ENCODE measurements at places on chromosomes 5 and 9. TPM values are rescaled to one million over a fixed set of nuclear protein-coding genes. Genes with fewer than 3 reads are reported as not detected.

Gene CERT1
- 29.7 TPM for total RNA-seq

Gene GZMA
- not detected for total RNA-seq

Gene CXCL14
- total RNA-seq: 0.12 TPM

Gene ABCA2
- 26.9 TPM for total RNA-seq

Gene FOXD4L6
- total RNA-seq: not detected

Gene KCNV2
- total RNA-seq: not detected

Gene C1QTNF2
- 0.07 TPM for total RNA-seq

Gene SERF1A
- total RNA-seq: 0.60 TPM

Gene PLAC8L1
- total RNA-seq: 0.49 TPM

Gene ISOC1
- total RNA-seq: 16.7 TPM

Gene GADD45G
- 0.21 TPM for total RNA-seq

Gene FBP2
- total RNA-seq: not detected

Gene LVRN
- total RNA-seq: 0.10 TPM

Gene ITK
- total RNA-seq: 0.09 TPM

Gene PFN3
- not detected for total RNA-seq

Gene ZNF366
- total RNA-seq: not detected

Gene CNTFR
- 0.20 TPM for total RNA-seq

Gene GRM6
- not detected for total RNA-seq

Gene IQGAP2
- total RNA-seq: 1.2 TPM

Gene KIF4B
- 0.04 TPM for total RNA-seq

Gene BDP1
- 10.2 TPM for total RNA-seq

Gene FBXW11
- total RNA-seq: 35.7 TPM

Gene TBCA
- 288 TPM for total RNA-seq

Gene TUSC1
- 6.8 TPM for total RNA-seq

Gene TICAM2
- total RNA-seq: 1.4 TPM

Gene DOLK
- 38.3 TPM for total RNA-seq

Gene BSPRY
- not detected for total RNA-seq

Gene DOK3
- total RNA-seq: 4.3 TPM

Gene IFNE
- total RNA-seq: 2.2 TPM

Gene TTC16
- not detected for total RNA-seq

Gene PCDHGA2
- 0.66 TPM for total RNA-seq

Gene CERCAM
- total RNA-seq: 36.1 TPM

Gene FIBCD1
- 14.4 TPM for total RNA-seq

Gene PDE8B
- 1.3 TPM for total RNA-seq

Gene RNF183
- total RNA-seq: not detected

Gene PCDH1
- 2.0 TPM for total RNA-seq

Gene PAX5
- not detected for total RNA-seq

Gene PPP2R2B
- total RNA-seq: not detected

Gene LCN9
- total RNA-seq: not detected

Gene KIAA0825
- total RNA-seq: 0.30 TPM

Gene PLGRKT
- 25.5 TPM for total RNA-seq

Gene GFI1B
- 0.15 TPM for total RNA-seq

Gene RETREG1
- 3.0 TPM for total RNA-seq

Gene LHX3
- 0.09 TPM for total RNA-seq

Gene FOXI1
- not detected for total RNA-seq

Gene CATSPER3
- 0.49 TPM for total RNA-seq

Gene ANKRD31
- 0.05 TPM for total RNA-seq

Gene FOXD4L4
- total RNA-seq: not detected

Gene PAEP
- 0.20 TPM for total RNA-seq

Gene ZNF883
- total RNA-seq: 0.89 TPM

Gene CACFD1
- total RNA-seq: 4.7 TPM

Gene KIF12
- 2.2 TPM for total RNA-seq

Gene S1PR3
- 36.6 TPM for total RNA-seq

Gene PCDHB15
- 0.06 TPM for total RNA-seq

Gene NIM1K
- total RNA-seq: 0.14 TPM

All from A549 treated with DMSO at 1 μM for 4 hours (cell line).